ENCODE measurements at places on chromosomes 12 and 14. TPM values are rescaled to one million over a fixed set of nuclear protein-coding genes. Genes with fewer than 3 reads are reported as not detected.

DNA sequence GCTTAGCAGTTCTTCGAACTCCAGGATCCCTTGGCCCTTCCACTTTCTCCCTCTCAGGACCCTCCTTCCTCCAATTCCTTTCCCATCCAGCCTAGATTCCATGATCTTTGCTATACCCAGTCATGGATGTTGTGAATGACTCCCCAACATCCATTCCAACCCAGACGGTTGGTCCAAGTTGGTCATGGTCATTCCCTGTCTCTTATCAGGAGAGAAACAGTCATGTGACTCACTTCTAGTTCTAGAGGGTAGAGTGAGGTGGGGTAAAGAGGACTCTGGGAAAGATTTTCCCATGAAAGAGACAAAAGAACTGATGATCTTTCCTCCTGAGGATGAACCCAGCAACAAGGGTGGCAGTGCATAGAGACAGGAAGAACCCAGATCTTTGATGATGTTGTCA lies 9.2 kb upstream of the P2RX7 start:
- no peak overlapping the region for H3K4me3 ChIP-seq
- DNase-seq = no peak
- no peak overlapping the region for H3K27ac ChIP-seq

GRCh38 chr12:47415054-47415453 lies 290.8 kb downstream of the RPAP3 start:
- no peaks in the 10 kb centered on the region for H3K4me1 ChIP-seq
- no peaks in the 10 kb centered on the region for H3K36me3 ChIP-seq
- no peak for DNase-seq
- H3K27ac ChIP-seq = no peak overlapping the region
- no peak overlapping the region for H3K4me3 ChIP-seq
- no peaks in the 10 kb centered on the region for H3K27me3 ChIP-seq

- no peaks in the 10 kb centered on the region for H3K36me3 ChIP-seq
- no peak overlapping the region for H3K27ac ChIP-seq
- peaks cover 4% of the 10 kb centered on the region for H3K4me1 ChIP-seq
- H3K27me3 ChIP-seq = no peaks in the 10 kb centered on the region
- no peak for DNase-seq
- H3K4me3 ChIP-seq = no peak overlapping the region
Observed at GRCh38 chr12:68264158-68264855, 10.9 kb upstream of the IL22 start.

CCDC175 gene
- not detected for total RNA-seq

DNA sequence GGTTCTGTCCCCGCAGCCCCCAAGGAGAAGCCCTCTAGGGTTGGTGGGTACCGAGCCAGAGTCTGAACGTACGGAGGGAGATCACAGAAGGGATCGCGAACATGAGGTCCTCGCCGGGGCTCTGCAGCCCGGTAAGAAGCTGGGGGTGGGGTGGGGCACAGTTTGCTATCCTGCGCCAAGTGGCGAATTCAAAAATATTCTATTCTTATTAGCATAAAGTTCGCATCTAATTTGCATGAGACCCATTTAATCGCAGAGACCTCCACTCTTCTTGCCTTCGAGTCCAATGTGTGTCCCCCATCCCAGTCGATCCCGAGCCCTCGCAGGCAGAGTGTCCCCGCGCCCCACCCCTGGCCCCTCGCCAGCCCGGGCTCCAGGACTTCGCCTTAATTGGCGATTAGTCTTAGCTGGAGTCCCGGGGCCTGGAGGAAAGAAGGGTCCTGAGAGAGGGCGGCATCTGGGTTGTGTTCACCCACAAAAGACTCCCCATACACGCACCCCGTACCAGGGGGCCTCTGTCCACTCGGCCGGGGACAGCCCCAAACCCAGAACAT lies 604 bp upstream of the ARHGEF25 start:
- H3K27ac ChIP-seq = no peak overlapping the region
- H3K4me1 ChIP-seq = peaks cover 10% of the 10 kb centered on the region
- DNase-seq = no peak

ZNF385A gene
- 23.5 TPM for total RNA-seq

POTEM gene
- total RNA-seq = not detected
